ENCODE measurements at places on chromosomes 11 and 22. TPM values are rescaled to one million over a fixed set of nuclear protein-coding genes. Genes with fewer than 3 reads are reported as not detected.

The CALCA gene
- not detected for total RNA-seq

The MPZL2 gene
- total RNA-seq, result not detected

The SLC36A4 gene
- total RNA-seq, result 9.5 TPM

DNA sequence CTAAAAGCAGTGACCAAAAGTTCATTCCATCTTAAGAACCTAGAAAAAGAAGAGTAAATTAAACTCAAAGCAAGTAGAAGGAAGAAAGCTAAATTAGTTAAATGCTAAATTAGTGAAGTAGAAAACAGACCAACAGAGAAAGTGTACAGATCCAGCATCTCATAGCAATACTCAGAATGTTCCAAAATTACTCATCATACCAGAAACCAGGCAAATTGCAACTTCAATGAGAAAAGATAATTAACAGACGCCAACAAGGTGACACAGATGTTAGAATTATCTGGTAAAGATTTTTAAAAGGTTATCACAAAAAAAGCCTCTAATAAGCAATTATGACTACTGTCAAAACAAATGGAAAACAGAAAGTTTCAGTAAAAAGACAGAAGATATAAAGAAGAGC, 96.8 kb downstream of the ALX4 start:
- DNase-seq, result no peak

- no peak for DNase-seq
These were observed 70.0 kb downstream of the AMOTL1 start for GRCh38 chr11:94838027-94838731.

The POTEH gene
- not detected for total RNA-seq

The CDHR5 gene
- total RNA-seq, result not detected

DNA sequence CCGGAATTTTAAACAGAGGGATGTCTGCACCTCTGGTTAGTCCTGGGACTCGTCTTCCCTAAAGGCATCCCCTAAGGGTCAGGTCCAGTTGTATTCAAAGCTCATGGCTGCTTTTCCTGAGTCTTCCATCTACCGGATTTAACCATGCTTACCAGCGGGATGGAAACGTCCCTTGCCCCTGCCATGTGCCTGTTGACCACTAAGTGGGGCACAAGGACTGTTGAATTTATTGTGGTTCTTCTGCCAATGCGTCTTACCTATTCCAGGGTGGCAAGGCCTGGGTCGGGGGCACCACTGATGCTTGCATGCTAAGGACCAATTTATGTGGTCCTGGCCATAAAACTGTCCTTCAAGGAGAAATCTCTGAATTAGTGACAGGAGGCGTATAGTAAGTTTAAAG, 25.6 kb downstream of the ANKRD42 start:
- DNase-seq, result no peak

- no peak for DNase-seq
These were observed at the start of gene DRD4 for GRCh38 chr11:636511-637332. TSS of gene DRD4 (plus strand) at chr11:637269. CDS start at chr11:637305, 36 bp downstream.

- peak; percentile 40 for DNase-seq
These were observed 7.6 kb downstream of the SLC39A13 start for GRCh38 chr11:47415949-47416472.

The MS4A5 gene
- total RNA-seq, result not detected

DNA sequence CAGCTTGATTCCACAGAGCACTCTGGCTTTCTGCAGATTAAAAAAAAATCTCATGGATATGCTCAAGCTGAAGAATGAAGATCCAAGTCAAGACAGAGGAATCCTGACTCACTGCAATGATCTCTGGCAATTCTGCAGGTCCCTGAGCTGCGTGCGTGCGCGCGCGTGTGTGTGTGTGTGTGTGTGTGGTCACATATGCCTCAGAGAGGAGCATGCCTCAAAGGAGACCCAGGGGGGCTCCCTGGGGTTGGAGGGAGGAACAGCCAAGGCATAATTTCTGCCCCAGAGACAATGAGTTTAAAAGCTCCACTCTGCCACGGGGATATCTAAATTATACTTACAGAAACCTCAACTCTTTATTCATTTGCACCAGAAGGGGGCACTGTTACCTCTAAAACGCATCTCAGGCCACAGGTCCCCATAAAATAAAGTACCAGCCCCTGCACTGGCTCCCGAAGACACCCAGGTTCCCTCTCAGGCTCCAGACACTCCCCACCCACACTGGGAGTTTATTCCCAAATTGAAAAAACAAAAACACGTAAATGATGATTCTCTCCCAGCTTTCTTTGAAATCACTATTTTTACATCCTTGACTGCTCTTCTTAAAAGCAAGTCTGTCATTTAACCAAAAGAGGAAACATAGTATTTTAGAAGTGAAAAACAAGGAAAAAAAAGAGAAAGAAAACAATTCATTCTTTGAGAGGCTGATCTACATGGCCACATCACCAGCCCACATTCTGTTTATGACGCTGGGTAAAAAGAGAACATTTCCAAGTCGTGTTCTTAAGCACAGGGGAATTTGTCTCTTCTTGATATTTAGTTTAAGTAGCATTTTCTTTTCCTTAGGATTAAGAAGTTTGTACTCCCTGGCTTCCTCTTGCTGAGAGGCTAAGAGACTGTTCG, 401.0 kb downstream of the LARGE1 start:
- DNase-seq, result peak; percentile 75

GRCh38 chr22:19596680-19597398, 72.6 kb upstream of the CLDN5 start:
- no peak for DNase-seq

GRCh38 chr11:59801160-59801706, 9.3 kb downstream of the MRPL16 start:
- DNase-seq, result no peak

DNA sequence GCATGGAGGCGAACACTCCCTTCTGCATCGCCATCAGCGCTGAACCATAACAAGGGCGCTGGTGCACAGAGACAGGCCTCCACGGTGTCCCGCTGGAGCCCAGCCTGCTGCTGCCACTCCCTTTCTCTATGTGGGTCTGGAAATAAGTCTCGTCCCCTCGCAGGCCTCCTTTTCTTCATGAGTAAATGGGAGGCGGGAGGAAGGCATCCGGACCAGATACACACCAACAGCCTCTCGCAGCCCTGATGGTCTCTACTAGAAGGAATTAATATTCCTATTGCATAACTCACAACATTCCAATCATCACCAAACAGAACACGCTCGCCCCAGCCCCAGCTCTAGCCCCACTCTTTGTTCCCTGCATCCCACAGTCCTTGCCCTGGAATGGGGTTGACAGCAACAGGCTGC, 14.9 kb downstream of the RASD2 start:
- no peak for DNase-seq

DNA sequence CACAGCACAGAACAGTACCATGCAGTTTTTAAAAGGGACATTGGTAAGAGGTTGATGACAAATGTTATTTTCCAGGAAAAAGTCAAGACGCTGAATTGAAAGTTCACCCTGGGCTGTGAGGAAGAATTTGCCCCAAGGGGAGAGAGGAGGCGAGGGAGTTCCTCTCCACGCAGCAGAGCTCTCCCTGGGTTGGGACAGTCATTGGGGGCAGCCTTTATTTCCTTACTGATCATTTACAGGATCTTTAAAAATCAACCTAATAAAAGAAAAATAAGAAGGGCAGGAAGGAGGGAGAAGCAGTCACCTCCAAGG, 49.9 kb upstream of the WNT7B start:
- DNase-seq, result no peak

The ADM gene
- 276 TPM for total RNA-seq

DNA sequence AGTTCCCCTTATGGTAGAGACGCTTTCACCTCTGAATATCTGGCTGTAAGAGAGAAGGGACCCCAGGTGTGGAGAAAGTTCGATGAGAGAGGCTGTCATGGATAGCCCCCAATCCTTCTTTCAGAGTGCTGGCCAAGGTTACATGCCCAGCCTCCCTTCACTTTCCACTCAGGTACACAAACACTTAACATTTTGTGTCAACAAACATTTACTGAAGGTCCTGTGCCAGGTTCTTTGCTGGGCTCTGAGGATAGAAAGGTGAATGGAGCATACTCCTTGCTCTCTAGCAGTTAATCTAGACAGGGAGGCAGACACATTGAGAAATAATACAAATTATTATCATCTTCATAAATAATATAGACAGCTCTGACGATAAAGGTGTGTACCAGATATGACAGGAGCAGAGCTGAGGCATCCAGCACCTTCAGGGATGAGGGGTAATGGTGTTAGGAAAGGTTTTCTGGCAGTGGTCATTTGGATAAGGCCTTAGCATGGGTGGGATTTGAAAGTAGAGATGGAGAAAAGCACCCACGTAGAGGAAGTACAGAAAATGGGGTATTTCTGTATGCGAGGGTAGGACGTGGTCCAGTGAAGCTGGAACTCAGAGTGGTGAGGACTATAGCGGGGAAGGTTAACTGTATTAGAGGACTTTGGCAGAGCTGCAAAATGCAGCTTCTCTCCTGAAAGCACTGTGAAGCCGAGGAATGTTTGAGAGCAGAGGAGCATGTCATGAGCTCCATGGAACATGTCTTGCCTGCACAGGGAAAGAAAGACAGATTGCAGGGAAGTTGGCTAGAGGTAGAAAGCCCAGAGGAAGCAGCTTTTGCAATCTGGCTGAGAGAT, 19.6 kb downstream of the PPFIBP2 start:
- no peak for DNase-seq

DNA sequence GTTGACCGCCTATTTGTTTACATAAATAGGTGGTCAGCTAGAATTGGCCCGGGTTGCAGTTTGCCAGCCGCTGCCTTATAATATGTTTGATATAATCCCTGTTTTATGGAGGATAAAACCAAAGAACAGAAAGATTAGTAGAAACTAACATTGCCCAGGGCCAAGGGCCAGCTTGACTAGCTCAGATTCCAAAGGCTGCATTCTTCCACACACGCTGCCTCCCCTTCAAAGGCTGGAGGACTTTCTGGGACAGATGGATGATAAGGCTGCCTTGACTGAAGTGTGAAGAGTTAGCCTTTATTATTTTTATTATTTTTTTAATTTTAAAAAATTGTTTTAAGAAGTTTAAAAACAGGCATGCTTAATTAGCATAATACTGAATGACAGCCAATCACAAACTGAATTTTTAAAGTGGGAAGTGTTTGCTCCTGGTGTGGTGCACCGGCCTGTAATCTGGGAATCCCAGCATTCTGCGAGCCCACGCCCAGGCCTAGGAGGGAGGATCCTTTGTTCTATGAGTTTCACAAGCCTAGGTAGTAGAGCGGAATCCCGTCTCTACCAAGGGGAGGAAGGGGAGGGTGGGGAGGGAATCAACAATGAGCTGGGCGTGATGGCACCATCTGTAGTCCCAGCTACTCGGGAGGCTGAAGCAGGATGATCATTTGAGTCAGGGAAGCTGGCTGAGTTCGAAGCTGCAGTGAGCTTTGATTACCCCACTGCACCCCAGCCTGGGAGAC, 114.9 kb downstream of the NAV2 start:
- DNase-seq, result no peak

The TYMP gene
- 4.4 TPM for total RNA-seq

The GGTLC3 gene
- not detected for total RNA-seq

The GRM5 gene
- total RNA-seq, result not detected

The CWC15 gene
- total RNA-seq, result 57.2 TPM

GRCh38 chr11:120142441-120143100, 4.7 kb upstream of the TRIM29 start:
- DNase-seq, result no peak

DNA sequence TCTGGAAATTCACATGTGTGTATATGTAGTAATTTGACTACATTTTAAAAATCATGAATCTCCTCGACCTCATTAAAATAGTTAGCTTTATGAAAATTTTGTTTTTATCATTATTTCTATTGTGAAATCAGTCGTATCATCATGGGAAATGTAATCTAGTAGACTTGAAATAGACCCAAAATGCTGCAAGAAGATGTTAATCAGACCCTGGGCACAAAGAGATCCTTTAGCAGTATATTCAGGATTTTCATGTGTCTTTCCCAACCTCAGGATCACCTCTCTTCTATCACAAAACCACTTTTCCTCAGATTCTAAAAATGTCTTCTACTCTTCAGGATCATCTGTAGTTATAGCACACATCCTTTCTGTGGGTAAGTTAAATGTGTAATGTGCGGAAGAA, 74.9 kb upstream of the ADSL start:
- DNase-seq, result no peak

DNA sequence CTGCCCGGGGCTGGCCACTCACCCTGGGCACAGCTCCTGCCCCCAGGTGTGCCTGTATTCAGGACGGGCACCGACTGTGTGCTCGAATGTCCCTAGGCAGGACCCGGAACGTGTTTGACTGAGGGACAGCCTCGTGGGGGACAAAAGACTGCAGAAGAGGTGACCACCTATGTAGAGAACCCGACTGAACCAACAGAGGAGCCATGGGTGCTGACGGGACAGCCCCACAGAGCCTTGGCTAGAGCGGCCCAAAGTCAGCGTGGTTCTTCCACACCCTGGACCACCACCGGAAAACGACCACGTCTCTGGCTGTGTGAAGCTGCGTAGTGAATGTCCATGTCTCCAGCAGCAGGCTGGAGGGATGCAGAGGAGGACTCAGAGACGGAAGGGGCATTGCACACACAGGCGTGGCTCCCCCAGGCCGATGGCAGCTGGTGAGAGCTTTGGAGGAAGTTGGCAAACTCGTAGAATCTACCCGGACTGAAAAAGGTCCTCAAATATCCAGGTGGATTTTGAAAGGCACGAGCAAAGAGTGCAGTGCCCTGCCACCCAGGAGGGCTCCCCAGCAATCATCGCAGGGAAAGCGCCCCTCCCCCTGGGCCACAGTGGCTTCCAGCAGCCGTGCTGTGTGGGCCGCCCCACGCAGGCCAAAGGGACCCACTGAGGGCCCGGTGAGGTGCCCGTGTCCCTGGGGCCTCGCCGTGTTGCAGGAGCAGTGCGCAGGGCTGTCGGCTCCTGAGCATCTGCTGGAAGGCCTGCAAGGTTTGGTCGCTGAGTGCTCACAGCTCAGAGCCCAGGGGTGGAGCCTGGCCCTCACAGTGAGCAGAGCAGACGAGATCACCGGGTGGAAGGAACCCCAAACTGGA, 17.5 kb upstream of the MUC5B start:
- no peak for DNase-seq

The RBM4B gene
- total RNA-seq, result 13.0 TPM

The EMID1 gene
- total RNA-seq, result 7.9 TPM

GRCh38 chr11:70503468-70504221, 105.3 kb downstream of the CTTN start:
- no peak for DNase-seq

The GLYATL1 gene
- not detected for total RNA-seq

GRCh38 chr22:46976598-46976997, 214.1 kb downstream of the TBC1D22A start:
- no peak for DNase-seq

GRCh38 chr11:116499396-116500003, 273.3 kb downstream of the BUD13 start:
- DNase-seq, result peak; percentile 25

The DSCAML1 gene
- total RNA-seq, result not detected

The CCDC87 gene
- 0.37 TPM for total RNA-seq
